Nephron progenitor cell (in vitro differentiated cells): ENCODE measurements at places on chromosomes 12 and 14.
A peak's percentile ranks its signal among the peaks of the same experiment; 100 is the strongest.

DNA sequence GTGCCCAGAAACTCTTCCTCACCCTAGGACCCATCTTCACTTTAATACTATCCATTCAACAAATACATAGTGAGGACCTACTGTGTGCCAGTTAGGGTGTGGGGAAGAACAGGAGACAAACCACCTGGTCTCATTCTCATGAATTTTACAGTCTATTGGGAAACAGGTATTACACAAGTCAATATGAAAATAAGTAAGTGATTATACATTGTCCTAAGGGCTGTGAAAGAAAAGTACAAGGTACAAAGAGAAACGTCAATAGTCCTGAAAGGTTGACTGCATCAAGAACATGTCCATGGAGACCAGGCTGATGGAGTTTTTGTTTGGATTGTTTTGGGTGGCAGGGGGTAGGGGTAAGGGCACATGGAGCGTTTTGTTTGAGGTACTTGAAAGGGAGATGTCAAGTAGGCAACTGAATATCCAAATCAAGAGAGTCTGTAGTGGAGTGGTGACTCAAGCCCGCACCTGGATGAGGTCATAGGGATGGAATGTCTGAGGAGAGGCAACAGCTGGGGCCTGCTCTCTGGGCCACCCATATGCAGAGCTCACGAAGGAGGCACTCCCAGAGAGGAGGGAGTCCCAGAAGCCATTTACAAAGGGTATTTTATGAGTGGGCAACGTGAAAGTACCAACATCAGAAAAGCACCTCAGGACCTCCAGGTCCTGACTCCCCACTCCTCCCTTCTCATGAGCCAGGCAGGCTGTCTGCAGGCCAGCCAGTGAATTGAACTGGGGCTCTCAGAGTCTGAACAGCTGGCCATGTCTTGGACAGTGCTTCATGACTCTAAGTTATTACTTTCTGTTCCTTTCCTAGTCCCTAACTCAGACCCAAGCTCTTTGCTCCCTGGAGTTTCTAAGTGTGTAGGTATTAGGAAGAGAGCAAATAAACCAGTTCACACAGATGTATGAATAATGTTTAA is 272.0 kb downstream of the ZFP36L1 start:
- DNase-seq: no peak

GRCh38 chr12:64819816-64820402 is 4.5 kb upstream of the TBC1D30 start:
- DNase-seq: no peak

GRCh38 chr14:61455351-61455750 is 134.0 kb downstream of the PRKCH start:
- no peak for DNase-seq

DNA sequence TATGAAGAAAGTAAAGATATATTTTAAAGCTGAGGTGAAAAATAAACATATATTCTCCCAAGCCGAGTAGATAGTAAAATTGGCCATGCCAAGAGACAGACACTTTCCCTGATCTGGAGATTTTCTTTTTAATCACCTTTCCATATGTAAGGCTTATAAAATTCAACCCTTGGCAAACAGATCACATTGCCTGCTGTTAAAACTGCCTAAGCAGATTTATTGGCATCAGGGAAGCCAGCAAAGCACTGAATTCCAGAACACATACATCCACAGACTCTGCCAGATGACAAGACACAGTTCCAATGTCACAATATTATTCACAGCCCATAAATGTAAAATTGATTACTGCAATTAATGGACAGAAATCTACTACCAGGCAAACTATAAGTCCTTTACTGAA is 78.2 kb upstream of the GARIN2 start:
- no peak for DNase-seq

- DNase-seq: no peak
Measured at GRCh38 chr12:65532764-65533163, 254.3 kb downstream of the MSRB3 start.

DNA sequence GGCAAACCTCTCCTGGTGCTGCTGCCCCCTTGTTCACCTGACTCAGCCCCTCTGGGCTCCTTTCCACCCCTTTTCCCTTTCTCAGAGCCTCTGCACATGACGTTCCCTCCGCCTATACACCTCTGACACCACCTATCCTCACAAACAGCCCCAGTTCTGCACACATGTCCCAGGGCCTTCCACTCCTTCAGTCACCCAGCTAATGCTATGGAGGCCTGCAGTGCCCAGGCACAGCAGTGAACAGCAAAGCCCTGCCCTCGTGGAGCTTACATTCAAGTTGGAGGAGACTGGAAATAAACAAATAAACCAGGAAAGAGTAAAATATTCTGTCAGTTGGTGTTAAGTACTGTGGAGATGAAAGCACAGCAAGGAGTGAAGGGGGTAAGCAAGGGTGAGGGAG is 38.5 kb upstream of the MDM1 start:
- no peak for DNase-seq

- DNase-seq: no peak
Measured at GRCh38 chr14:30876692-30877091, 2.3 kb downstream of the COCH start.

- DNase-seq: no peak
Measured at GRCh38 chr12:27331291-27331926, 1.2 kb upstream of the BMAL2 start.

DNA sequence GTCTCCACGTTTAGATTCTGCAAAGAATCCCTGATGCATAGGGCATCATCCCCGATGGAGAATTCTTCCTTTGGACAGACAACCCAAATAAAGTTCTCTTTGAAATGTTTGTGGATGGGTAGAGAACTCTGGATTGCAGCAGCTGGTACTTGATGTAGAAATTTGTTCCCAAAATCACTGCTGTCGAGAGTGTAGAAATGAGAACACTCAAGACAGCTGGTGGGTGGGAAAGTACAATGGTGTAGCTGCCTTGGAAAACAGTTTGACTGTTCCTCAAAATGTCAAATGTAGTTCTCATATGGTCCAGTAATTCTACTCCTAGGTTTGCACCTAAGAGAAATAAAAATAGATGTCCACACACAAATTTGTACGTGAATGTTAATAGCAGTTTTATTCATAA is 671.5 kb upstream of the TMEM132C start:
- DNase-seq: no peak

GRCh38 chr14:102775855-102776760 is 1.1 kb upstream of the TRAF3 start:
- DNase-seq: peak; percentile 23

- no peak for DNase-seq
Measured at GRCh38 chr14:59292921-59293534, 104.6 kb downstream of the DAAM1 start.

- peak; percentile 19 for DNase-seq
Measured at GRCh38 chr12:115013236-115013981, 329.4 kb upstream of the TBX3 start.

DNA sequence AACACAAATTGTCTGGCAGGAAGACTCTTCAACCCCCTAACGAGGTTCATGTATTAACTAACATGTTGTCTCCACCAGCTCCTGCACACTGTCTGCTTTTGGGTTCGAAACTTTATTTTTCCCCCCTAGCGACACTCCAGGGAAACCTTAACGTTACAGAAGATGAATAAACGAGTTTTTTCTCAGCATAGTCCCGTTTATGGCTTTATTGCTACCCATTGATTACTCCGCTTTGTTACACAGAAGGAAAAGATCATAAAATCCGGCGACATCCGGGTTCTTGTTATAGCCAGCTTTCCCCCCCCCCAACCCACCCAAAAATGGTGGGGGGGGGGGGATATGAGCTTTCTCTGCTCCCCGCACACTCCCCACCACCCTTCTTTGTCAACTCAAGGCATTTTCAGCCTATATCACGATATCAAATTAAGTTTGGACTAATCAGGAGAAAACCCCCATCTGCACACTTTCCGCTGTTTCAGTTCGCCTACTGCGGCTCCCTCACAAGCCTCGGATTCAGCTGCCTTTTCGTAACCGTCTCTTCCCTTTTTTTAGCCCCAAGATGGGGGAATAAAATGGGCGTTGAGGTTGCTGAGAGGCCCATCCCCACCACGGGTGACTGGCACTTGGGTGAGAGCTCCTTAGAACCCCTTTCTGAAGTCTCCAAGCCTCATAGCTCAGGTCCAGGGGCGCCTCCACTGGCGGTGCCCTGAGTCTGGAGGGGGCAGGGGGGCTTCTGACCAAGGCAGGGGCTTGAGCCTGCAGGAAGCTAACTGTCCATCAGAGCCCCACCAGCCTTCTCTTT is 1.4 kb upstream of the HOXC6 start:
- DNase-seq: peak; percentile 40

GRCh38 chr12:115672506-115673080 is 604.9 kb downstream of the MED13L start:
- no peak for DNase-seq

GRCh38 chr12:50937653-50938052 is 14.7 kb upstream of the HIGD1C start:
- DNase-seq: no peak
